ENCODE measurements at places on chromosomes 16 and 17.
A peak's percentile ranks its signal among the peaks of the same experiment; 100 is the strongest.

DNA sequence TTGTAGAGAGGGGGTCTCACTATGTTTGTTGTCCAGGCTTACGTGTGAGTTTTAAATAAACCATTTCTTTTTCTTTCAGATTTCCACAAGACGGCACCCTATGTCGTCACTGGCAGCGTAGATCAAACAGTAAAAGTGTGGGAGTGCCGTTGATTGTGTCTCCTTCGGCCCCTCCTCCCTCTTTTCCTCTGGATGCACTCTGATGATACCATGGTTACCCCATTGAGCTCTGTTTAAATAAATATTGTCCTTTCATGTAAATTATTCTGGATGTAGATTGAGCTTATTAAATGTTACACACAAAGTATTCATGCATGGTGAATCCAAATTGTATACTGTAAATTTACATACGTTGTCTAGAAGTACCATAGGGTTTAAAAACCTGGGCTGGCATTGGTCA is 29.9 kb downstream of the CLUH start:
- no peak overlapping the region for H3K4me3 ChIP-seq
- peaks cover 42% of the 10 kb centered on the region for H3K36me3 ChIP-seq
- peaks cover 27% of the 10 kb centered on the region for H3K4me1 ChIP-seq
- no peaks in the 10 kb centered on the region for H3K27me3 ChIP-seq
- no peak for DNase-seq

DNA sequence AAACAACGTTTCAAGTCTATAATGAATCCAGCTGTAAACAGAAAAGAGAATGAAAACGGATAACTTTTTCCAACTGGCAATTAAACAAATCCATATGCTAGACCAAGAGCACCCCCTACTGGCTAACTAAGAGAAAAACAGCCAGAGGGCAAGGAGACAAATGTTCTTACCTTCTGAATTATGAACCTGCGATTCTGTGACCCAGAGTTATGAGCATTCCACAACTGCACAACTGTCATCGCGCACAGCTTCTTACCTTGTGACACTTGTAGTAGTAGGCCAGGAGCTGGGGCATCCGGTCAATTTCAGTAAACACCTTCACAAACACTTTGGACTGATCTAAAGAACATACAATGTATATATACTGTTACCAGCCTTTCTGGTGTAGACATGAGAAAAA is 18.6 kb downstream of the COG7 start:
- DNase-seq = no peak
- H3K4me3 ChIP-seq = no peak overlapping the region
- H3K36me3 ChIP-seq = peaks cover 16% of the 10 kb centered on the region
- no peaks in the 10 kb centered on the region for H3K27me3 ChIP-seq

DNA sequence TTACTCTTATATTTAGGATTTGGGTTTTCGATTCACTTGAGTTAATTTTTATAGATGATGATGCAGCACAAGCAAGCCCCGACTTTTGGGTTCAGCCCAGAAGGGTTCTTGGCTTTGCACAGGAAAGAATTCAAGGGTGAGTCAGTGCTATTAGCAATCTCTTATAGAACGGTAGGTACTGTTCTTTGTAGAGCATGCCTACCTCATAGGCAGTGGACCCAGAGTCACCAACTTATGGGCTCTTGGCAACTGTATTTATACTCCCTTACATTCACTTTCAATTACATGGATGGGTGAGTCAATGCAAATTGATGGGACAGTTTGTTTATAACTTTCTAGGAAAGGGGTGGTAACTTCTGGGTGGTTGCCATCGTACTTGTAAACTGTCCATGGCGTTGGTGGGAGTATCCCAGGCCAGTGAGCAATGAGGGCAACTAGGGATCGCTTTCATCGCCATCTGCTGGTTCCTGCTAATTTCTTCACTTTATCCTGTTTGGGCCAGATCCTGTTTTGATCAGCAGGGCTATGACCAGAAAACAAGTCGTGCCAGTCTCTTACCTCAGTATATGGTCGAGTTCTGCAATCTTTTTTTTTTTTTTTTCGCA is 362.6 kb downstream of the CNTNAP4 start:
- no peaks in the 10 kb centered on the region for H3K36me3 ChIP-seq
- no peak overlapping the region for H3K27ac ChIP-seq
- H3K27me3 ChIP-seq = no peaks in the 10 kb centered on the region
- DNase-seq = no peak

DNA sequence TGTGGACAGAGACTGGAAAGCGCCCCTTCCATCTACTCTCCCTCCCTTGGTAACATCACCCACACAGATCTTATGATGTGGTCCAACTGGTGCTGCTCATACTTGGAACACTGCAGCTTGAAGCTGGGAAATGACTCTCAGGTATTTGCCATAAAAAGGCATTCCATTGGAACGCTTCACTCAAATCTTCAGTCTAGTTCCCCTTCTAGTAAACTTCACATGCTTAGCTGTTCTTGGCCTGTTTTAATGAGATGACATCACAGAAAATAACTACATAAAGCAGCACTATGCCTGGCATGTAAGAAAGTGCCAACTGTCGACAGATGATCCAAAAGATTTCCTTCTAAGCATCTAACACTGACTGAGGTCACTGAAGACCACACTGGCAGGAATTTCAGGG is 9.3 kb downstream of the ZNF263 start:
- no peaks in the 10 kb centered on the region for H3K4me1 ChIP-seq
- no peak overlapping the region for H3K4me3 ChIP-seq
- DNase-seq = no peak

DNA sequence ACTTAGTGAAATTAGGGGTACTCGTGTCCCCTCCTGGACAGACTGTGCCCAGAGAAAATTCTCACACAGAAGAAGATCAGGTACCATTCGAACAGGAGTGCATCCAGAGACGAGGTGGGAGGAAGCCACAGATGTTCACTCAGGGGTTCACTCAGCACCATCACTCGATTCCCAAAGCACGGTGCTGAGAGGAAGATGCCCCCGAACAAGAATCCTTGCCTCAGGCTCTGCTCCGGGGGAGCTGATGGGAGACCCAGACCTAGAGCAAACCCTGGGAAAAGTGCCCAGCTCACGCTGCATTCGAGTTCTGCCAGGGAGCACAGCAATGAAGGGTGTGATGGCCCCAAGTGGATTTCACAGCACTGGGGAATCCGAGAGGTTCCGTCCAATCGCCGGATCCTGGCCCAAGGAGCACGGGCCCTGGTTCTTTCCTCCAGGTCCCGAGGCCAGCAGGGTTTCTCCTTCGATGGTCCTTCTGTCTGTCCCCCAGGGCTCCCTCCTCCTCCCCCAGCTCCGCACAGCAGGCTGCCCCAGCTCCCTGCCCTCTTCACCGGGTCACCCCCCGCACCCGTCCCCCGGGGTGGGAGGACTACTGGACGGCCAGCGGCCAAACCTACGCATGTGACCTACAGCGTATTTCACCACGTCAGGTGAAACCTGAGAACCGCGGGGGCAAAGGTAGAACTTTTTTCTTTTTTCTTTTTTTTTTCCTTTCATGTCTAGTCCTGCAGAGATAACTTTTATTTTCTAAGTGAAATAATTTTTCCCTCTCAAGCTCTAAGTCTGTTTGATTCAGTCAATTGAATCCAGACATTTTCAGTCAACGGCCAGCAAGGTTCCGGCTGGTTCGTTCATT is 10.2 kb upstream of the UBE2I start:
- peak; percentile 61 for DNase-seq
- peaks cover 7% of the 10 kb centered on the region for H3K27me3 ChIP-seq
- no peaks in the 10 kb centered on the region for H3K36me3 ChIP-seq
- no peak overlapping the region for H3K27ac ChIP-seq
- no peak overlapping the region for H3K4me3 ChIP-seq

DNA sequence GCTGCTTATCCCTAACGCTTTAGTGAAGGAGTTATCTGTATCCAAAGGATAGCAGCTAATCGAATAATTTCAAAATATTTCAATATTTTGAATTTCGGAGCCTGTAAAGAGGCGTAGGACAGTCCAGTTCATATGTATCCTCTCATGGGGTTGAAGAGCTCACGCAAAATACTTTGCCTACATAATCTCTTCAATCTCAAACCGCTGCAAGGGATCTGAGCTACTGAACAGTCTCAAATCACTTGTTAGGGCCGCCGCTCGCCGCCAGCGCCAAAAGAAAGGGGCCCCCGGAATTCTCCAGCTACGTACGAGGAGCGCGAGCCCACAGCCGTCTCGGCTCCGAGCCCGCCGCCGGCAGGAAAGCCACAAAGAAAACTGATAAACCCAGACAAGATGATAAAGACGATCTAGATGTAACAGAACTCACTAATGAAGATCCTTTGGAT is 601 bp upstream of the RFWD3 start:
- H3K27ac ChIP-seq = peak overlapping the region; percentile 77
- H3K36me3 ChIP-seq = peaks cover 20% of the 10 kb centered on the region
- peaks cover 24% of the 10 kb centered on the region for H3K4me1 ChIP-seq
- no peaks in the 10 kb centered on the region for H3K27me3 ChIP-seq

Data from stomach (tissue), 19 donors.